CD4-positive, alpha-beta memory T cell (primary cell): ENCODE measurements at places on chromosomes 12 and 14.
A peak's percentile ranks its signal among the peaks of the same experiment; 100 is the strongest.

- DNase-seq, result no peak
- H3K36me3 ChIP-seq, result no peaks in the 10 kb centered on the region
These were observed 9.6 kb upstream of the IFT81 start for GRCh38 chr12:110114528-110114937.

DNA sequence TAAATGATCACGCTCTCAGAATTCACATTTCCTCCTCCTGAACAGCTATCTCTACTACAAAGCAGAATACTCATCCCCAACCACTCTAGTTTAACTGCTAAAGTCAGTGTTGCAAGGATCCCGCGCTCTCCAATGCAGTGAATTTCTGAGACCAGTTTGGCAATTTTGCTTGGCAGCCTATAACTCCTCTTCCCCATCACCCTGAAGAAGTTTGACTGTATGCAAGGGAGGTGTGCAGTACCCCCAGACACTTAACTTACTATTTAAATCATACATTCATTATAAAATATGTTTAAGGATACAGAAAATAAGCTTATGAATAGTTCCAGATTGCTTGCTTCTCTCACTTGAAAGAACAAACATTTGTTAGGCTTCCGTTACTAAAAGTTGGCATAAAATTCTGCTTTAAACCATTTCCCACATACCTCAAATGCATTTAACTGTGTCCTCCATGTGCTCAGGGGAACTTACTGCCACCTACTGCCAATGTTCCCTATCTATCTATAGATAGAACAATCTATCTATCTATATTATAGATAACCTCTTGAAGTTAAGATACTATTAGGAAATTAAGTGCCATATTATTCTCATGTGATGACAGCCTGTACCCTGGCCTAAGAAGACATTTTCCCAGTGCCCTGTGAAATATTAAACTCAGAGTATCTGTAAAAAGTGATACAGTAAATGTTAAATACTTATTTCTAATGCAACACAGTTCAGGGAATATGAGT, 2.4 kb downstream of the LGR5 start:
- DNase-seq, result no peak
- peaks cover 19% of the 10 kb centered on the region for H3K4me1 ChIP-seq
- no peak overlapping the region for H3K27ac ChIP-seq
- peaks cover 25% of the 10 kb centered on the region for H3K27me3 ChIP-seq
- H3K4me3 ChIP-seq, result no peak overlapping the region

GRCh38 chr12:52628841-52629240, 10.5 kb upstream of the KRT73 start:
- no peak overlapping the region for H3K27ac ChIP-seq
- H3K36me3 ChIP-seq, result no peaks in the 10 kb centered on the region
- peaks cover 20% of the 10 kb centered on the region for H3K4me1 ChIP-seq

DNA sequence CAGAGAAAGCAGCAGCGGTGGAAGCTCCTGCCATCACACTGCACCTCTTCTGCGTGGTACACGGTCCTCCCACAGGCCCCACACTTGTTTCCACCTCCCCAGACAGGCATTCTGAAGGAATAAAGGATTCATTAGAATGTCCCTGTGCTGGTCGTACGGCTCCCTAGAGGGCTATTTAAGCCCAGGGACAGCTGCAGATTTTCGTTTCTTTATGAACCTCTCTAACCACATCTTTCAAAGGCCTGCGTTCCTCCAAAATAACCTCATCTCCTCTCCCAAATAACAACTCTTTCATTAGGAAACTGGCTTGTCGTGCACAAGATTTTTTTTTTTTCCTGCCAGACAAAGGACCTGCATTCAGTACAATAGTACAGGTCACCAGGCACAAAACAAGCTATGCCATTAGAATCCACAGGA, 12.7 kb downstream of the CSRP2 start:
- DNase-seq, result no peak
- no peak overlapping the region for H3K4me3 ChIP-seq
- no peak overlapping the region for H3K27ac ChIP-seq

- H3K36me3 ChIP-seq, result no peaks in the 10 kb centered on the region
- H3K4me3 ChIP-seq, result no peak overlapping the region
- H3K4me1 ChIP-seq, result no peaks in the 10 kb centered on the region
- H3K27me3 ChIP-seq, result peaks cover 8% of the 10 kb centered on the region
- DNase-seq, result no peak
These were observed 121.3 kb downstream of the RPS29 start for GRCh38 chr14:49464885-49465284.

DNA sequence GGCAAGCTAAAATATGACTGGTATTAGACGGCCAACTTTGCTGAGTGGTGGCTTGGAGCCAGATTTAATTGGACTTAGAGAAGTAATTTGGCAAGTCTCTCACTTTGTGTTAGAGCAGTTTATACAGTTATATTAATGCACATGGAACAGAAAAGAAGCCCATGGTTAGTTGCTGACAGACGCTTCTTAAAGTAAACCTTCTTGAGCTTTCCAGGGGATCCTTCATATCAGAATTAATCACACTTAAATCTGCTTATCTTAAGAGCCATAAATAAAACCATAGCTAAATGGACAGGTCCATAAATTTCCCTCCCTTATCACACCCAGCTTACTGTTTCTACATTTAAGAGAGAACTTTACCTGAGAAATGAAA, 9.6 kb downstream of the GSG1 start:
- H3K4me3 ChIP-seq, result no peak overlapping the region
- no peak for DNase-seq
- no peaks in the 10 kb centered on the region for H3K36me3 ChIP-seq

- H3K27me3 ChIP-seq, result no peaks in the 10 kb centered on the region
- no peaks in the 10 kb centered on the region for H3K36me3 ChIP-seq
- peaks cover 12% of the 10 kb centered on the region for H3K4me1 ChIP-seq
- no peak overlapping the region for H3K4me3 ChIP-seq
- peak overlapping the region; percentile 22 for H3K27ac ChIP-seq
These were observed 127.7 kb upstream of the MAX start for GRCh38 chr14:65229748-65230728.

- no peaks in the 10 kb centered on the region for H3K4me1 ChIP-seq
- H3K27me3 ChIP-seq, result no peaks in the 10 kb centered on the region
- DNase-seq, result no peak
- H3K27ac ChIP-seq, result no peak overlapping the region
- H3K4me3 ChIP-seq, result no peak overlapping the region
These were observed 1092.1 kb upstream of the TMEM132C start for GRCh38 chr12:127174881-127175280.

DNA sequence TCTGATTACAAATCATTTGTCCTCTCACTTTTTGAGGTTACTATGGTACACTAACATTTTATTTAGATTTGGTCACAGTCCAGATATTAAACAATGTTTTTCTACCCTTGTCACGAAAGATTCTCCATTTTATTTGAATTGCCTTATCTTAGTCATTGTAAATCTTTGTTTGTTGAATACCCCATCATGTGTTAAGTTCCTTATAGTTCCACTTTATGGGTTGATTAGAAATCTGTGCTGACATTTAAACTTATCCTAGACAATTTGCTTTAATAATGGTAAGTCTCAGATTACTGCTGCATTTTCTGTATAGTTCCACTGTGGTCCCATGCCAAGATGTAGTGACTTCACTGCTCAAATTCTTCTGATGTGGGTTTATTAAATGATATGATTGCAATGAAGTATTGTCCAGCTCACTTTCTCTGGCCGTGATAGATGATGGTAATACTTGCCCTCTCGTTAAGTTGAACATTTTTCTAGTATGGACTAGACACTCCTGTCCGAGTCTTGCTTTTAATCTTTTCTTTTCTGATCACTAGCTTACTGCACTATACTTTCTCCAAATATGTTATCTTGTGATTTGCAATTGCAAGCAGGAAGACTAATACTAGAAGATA, 1107.3 kb downstream of the SLC6A15 start:
- no peaks in the 10 kb centered on the region for H3K27me3 ChIP-seq
- no peak for DNase-seq
- no peak overlapping the region for H3K4me3 ChIP-seq
- H3K27ac ChIP-seq, result no peak overlapping the region

GRCh38 chr12:103177639-103178255, 220.3 kb downstream of the ASCL1 start:
- no peak overlapping the region for H3K4me3 ChIP-seq
- no peak overlapping the region for H3K27ac ChIP-seq
- no peaks in the 10 kb centered on the region for H3K36me3 ChIP-seq
- no peaks in the 10 kb centered on the region for H3K27me3 ChIP-seq
- no peak for DNase-seq

DNA sequence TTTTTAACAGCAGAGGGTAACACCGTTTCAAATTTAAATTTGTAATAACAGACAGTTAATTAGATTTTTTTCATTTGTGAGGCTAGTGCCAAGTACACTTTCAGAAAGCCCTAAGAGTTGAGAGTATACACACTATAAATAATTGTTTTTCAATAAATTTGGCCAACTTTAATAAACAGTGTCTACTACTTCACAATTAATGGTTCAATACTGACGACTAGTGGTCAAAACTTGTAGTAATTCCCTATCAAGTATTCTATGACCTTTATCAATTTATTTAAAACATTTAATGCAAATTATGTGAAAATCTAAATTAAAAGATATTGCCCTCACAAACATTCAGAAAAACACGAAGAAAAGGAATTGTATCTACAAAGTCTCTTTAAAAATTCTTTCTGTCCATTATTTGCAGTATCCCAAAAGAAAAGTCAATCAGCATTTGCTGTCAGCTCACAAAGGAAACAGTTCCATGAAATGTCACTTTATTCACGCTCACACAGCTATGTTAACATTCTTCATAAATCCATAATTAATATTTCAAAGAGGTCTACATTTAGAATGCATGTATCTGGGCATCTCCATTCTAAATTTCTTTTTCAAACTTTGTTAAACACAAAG, 91.2 kb downstream of the CEP128 start:
- H3K27ac ChIP-seq, result no peak overlapping the region
- H3K4me3 ChIP-seq, result no peak overlapping the region
- H3K4me1 ChIP-seq, result no peaks in the 10 kb centered on the region
- DNase-seq, result peak; percentile 15
- no peaks in the 10 kb centered on the region for H3K27me3 ChIP-seq

- DNase-seq, result no peak
- no peak overlapping the region for H3K4me3 ChIP-seq
- H3K27me3 ChIP-seq, result no peaks in the 10 kb centered on the region
- no peak overlapping the region for H3K27ac ChIP-seq
These were observed 48.3 kb upstream of the CCDC63 start for GRCh38 chr12:110798461-110798860.

- H3K4me3 ChIP-seq, result no peak overlapping the region
- DNase-seq, result no peak
- no peaks in the 10 kb centered on the region for H3K27me3 ChIP-seq
- H3K36me3 ChIP-seq, result no peaks in the 10 kb centered on the region
- no peaks in the 10 kb centered on the region for H3K4me1 ChIP-seq
These were observed 76.5 kb downstream of the FOXN3 start for GRCh38 chr14:89340200-89341181.

- no peaks in the 10 kb centered on the region for H3K36me3 ChIP-seq
- H3K27ac ChIP-seq, result no peak overlapping the region
- no peak for DNase-seq
- no peak overlapping the region for H3K4me3 ChIP-seq
- H3K4me1 ChIP-seq, result no peaks in the 10 kb centered on the region
These were observed 482.2 kb downstream of the SLC16A7 start for GRCh38 chr12:60078026-60078425.

DNA sequence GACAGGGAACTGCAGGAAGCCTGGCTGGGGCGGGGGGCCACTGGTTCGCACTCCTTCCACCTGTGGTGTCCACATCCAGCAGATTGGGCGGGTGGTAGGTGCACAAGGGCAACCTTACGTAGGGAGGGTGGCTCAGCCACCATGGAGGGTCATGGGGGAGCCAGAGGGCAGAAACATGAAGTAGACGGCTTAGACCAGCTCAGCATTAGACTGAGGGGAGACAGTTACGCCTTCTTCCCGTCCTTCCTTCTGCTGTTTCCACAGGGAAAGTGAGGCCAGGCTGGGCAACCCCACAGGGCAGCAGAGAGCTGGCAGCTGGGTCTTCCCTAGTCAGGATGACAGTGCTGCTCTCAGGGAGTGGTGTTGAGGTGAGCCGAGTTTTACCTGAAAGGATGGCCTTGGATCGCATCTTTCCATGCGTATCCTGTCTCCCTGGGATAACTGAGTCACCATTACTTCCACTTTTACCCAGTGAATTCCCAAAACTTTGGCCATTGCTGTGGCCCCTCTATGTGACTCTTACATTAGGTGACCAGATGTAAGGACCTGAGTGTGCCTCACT, 170.0 kb upstream of the GZMB start:
- H3K4me3 ChIP-seq, result no peak overlapping the region
- H3K27me3 ChIP-seq, result no peaks in the 10 kb centered on the region
- no peak overlapping the region for H3K27ac ChIP-seq
- H3K36me3 ChIP-seq, result no peaks in the 10 kb centered on the region
- H3K4me1 ChIP-seq, result no peaks in the 10 kb centered on the region

GRCh38 chr12:47190905-47191304, 111.1 kb upstream of the AMIGO2 start:
- no peaks in the 10 kb centered on the region for H3K27me3 ChIP-seq
- H3K4me1 ChIP-seq, result peaks cover 86% of the 10 kb centered on the region
- peak overlapping the region; percentile 42 for H3K27ac ChIP-seq
- DNase-seq, result no peak

DNA sequence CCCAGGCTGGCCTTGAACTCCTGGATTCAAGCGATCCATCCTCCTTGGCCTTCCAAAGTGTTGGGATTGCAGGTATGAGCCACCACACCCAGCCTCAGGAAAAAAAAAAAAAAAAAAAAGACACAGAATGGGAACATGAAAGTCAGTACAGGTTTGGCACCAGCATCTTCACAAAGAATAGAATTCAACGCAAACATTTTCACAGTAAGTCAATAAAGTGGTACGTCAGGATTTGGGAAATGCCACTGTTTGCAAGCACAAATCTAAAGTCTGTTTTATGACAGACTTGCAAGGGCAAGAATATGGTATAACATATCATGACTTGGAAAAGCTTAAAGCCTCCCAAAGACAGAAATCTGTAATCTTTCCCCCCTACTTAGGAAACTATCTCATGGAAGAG, 34.9 kb upstream of the WDR89 start:
- H3K4me3 ChIP-seq, result no peak overlapping the region
- H3K36me3 ChIP-seq, result no peaks in the 10 kb centered on the region
- H3K4me1 ChIP-seq, result no peaks in the 10 kb centered on the region
- no peak for DNase-seq
- H3K27me3 ChIP-seq, result no peaks in the 10 kb centered on the region
- H3K27ac ChIP-seq, result no peak overlapping the region

- DNase-seq, result peak; percentile 66
- H3K4me1 ChIP-seq, result no peaks in the 10 kb centered on the region
- H3K4me3 ChIP-seq, result no peak overlapping the region
- H3K36me3 ChIP-seq, result no peaks in the 10 kb centered on the region
These were observed 42.5 kb upstream of the BCAT1 start for GRCh38 chr12:24991209-24992049.
